ENCODE measurements at places on chromosomes 2 and 18. TPM values are rescaled to one million over a fixed set of nuclear protein-coding genes. Genes with fewer than 3 reads are reported as not detected.

DNA sequence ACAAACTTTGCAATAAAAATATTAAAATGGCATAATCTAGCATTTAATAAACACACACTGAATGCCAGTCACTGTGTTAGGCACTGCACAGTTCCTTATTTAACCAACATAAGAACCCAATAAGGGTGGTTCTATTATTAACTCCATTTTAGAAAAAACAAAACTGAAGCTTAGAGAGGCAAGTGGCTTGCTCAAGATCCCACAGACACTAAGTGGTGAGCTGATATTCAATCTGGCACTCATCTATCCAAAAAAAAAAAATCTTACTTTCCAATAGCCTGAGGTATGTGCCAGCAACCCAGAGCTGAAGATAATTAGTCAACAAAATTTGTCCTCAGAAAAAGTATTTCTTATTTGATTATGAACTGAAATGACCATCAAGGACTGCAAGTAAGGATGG, 799 bp downstream of the CYTIP start:
- DNase-seq, result no peak

The CLHC1 gene
- total RNA-seq, result 0.78 TPM

- DNase-seq, result no peak
Measured at GRCh38 chr2:83689402-83689801, 769.7 kb downstream of the SUCLG1 start.

DNA sequence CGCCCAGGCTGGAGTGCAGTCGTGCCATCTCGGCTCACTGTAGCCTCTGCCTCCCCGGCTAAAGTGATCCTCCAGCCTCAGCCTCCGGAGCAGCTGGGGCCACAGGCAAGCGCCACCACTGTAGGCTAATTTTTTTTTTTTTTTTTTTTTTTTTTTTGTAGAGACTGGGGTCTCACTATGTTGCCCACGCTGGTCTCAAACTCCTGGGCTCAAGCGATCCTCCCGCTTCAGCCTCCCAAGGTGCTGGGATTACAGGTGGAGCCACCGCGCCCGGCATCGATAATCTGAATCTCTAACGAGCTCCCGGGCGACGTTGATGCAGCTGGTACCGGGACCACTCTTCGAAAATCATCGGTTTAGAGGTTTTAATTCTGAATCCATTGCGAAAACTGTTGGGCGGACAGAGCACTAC, 520 bp upstream of the CYP20A1 start:
- no peak for DNase-seq

The SOX11 gene
- total RNA-seq, result 1.8 TPM

GRCh38 chr2:240024766-240025165, 376 bp downstream of the NDUFA10 start:
- DNase-seq, result no peak

GRCh38 chr2:10303181-10303693, 533 bp downstream of the HPCAL1 start:
- DNase-seq, result no peak

DNA sequence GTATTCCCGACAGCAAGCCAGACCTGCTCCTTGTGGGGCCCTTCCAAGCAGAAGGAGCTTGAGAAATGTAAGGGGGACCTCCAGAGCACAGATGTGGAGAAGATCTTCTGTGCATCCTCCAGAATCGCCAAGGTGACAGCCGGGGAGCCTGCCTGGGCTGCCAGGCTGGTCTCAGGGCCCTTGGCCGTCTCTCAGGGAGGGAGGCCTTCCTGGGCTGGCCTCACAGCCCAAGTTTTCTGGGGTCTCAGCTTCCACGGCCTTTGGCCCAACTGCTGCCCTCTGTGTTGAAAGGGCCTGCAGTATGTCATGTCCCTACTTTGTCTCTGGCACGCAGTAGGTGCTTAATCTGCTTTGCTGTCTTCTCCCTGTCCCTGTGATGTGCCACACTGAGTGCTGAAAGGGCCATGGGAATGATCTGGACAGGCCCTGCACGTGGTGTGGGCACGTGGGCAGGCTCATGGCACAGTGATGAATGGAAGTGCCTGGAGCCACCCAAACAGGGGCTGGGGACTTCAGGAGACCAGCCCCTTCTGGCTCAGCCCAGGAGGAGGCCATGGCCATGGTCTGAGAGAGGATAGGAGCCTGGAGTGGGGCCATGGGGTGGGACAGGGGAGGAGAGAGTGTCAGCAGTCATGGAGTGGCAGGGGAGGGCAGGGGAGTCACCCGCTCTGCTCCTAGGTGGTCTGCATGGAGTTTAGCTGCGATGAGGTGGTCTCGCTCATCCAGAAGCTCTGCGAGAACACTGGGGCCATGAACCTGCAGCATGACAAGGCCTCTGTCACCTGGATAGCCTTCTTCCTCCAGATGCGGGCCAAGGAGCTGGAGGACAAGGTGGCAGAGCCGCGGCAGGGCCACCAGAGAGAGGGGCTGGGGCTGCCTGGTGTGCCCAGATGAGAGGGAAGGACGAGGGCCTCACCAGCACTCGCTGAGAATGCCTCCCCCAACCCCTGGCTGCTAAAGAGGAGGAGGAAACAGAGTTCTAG, 35.4 kb downstream of the HJURP start:
- DNase-seq, result no peak

- no peak for DNase-seq
Measured at GRCh38 chr2:195092341-195092740, 564.7 kb upstream of the SLC39A10 start.

DNA sequence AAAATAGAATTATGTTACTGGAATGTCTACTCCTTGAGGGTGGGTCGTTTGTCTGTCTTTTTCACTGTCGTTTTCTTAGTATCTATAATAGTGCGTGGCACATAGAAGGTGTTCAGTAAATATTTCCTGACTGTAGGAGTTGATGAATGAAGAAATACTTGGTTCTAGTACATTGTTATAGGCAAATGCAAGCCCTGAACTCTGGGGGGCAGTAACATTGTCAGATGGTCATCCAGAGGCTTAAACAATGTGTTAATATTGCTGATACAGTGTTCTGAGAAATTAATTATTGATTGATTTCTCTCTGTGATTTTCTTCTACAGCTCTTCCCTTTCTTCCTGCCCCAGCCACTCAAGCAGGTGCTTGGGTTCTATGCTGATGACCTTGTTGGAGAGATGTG, 24.4 kb upstream of the THOC1 start:
- no peak for DNase-seq

- DNase-seq, result no peak
Measured at GRCh38 chr18:74582642-74583041, 15.0 kb upstream of the ZNF407 start.

The GRHL1 gene
- 0.25 TPM for total RNA-seq

DNA sequence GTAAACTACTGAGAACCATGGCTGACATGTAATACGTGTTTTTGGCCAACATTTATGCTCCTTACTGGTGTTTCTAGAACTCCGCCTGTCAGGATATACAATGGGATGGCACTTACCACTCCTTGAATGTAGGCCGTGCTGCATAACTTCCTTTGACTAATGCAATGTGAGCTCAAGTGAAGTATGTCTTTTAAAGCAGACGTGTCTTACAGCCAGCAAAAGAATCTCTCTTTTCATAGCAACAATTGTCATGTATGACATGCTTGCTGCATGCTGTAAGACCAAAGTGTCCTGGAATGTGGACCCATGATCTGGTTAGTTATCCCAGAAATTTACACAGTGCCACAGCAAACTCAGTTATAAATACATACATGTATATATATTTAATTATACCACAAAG, 1202.7 kb upstream of the PIK3C3 start:
- no peak for DNase-seq

- peak; percentile 53 for DNase-seq
Measured at GRCh38 chr2:160228141-160228917, 28.3 kb upstream of the ITGB6 start.

DNA sequence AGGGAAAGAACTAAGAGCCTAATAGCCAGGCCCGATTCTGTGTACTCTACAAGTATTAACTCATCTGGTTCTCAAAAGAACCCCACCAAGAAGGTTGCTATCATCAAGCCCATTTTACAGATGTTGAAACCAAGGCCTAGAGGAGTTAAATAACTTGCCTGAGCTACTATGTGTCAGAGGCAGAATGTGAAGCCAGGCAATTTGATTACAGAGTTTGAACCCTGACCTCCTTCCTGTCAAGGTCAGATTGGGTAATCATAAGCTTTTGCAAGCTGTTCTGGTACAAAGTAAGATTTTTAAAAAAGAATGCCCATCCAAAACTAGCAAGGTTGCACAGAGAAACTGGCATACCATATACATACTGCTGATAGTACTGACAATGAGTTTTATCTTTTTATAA, 227.1 kb downstream of the HAUS1 start:
- no peak for DNase-seq

DNA sequence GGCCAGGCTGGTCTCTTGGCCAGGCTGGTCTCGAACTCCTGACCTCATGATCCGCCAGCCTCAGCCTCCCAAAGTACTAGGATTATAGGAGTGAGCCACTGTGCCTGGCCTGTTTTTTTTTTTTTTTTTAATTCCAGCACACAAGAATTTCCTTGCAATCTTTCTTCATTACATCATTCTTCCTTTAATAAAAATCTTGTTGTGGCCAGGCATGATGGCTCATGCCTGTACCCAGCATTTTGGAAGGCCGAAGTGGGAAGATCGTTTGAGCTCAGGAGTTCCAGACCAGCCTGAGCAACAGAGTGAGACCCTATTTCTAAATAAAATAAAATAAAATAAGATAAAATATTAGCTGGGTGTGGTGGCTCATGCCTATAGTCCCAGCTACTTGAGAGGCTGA, 21.4 kb upstream of the PLEKHM3 start:
- DNase-seq, result no peak

DNA sequence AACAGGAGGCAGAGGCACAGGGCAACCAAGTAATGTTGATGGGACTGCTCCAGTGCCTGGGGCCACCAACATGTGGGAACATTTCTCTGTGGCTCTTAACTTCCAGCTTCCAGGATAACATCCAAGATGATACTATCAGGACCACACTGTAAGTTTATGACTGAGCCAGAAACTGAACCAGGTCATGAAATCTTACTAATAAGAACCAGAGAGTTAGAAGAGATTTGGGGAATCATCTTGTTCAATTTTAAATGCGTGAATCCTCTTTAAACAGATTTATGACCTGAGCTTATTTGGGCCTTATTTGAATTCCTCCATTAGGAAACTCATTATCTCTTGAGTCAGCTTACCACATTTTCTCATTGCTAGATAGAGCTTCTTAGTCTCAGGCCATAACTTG, 45.0 kb downstream of the MAP2 start:
- DNase-seq, result no peak

DNA sequence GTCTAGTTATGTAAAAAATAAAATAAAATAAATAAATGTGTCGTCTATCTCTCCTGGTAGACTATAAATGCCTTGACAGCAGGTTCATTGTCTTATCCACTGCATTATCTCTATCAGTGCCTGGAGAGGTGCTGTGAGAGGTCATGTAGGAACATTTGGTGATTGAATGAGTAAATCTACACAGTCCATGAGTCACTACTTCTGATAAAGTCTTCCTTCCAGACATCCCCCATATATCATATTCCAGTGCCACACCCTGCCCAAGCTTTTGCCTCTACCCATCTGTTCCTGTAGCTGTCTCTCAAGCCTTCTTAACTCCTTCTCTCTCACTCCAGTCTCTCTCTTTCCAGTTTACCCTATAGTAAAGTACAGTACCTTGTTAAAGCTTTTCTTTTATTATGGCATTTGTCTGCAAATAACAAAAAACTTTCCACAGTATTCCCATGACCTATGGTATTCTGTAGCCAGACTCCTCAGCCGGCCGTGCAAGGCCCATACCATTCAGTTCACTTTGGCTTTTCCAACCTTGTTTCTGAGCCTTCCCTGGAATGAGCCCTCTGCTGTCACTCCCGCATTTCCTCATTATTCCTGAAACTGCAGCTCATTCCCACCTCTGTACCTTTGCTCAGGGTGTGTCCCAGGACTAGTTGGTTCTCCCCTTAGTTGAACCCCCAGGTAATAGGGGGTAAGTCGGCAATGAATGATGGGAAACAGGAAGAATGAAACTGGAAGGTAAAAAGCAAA, 37.5 kb downstream of the ANXA4 start:
- DNase-seq, result no peak

GRCh38 chr2:126795656-126796055, 103.0 kb upstream of the TEX51 start:
- no peak for DNase-seq

DNA sequence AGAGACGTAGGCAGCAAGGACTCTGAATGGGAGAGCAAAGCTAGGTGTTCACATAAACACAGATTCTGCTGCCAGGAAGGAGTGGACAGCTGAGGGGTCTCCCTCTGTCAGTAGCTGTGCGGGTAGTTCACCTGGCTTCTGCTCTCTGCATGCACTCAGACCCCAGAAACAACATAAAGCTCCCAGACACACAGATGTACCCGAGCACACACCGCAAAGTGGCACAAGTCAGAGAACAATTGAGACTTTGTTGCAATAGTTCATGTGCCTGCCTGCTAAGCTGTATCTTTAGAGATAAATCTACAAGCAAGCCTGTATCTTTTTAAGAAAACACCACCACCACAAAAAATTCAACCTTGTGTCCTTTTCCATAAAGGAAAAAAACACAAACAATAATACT, 420.0 kb upstream of the ST6GAL2 start:
- no peak for DNase-seq

The ANKRD62 gene
- not detected for total RNA-seq

- DNase-seq, result peak; percentile 46
Measured at GRCh38 chr2:9897331-9897737, 54.1 kb downstream of the TAF1B start.

- no peak for DNase-seq
Measured at GRCh38 chr2:26284132-26284531, 39.4 kb downstream of the HADHB start.

GRCh38 chr2:66441581-66442320, 6.8 kb downstream of the MEIS1 start:
- no peak for DNase-seq

- no peak for DNase-seq
Measured at GRCh38 chr18:59061914-59062642, 77.6 kb upstream of the SEC11C start.

The SERPINB5 gene
- total RNA-seq, result not detected

The GBX2 gene
- total RNA-seq, result 1.1 TPM

- DNase-seq, result no peak
Measured at GRCh38 chr2:162114271-162114670, 37.8 kb downstream of the GCG start.

The IL37 gene
- total RNA-seq, result not detected

The FMNL2 gene
- 7.7 TPM for total RNA-seq

The ELOA2 gene
- not detected for total RNA-seq

- DNase-seq, result no peak
Measured at GRCh38 chr2:172223601-172224054, 120.9 kb upstream of the DLX2 start.

- DNase-seq, result no peak
Measured at GRCh38 chr2:126990605-126991532, 92.2 kb downstream of the TEX51 start.

DNA sequence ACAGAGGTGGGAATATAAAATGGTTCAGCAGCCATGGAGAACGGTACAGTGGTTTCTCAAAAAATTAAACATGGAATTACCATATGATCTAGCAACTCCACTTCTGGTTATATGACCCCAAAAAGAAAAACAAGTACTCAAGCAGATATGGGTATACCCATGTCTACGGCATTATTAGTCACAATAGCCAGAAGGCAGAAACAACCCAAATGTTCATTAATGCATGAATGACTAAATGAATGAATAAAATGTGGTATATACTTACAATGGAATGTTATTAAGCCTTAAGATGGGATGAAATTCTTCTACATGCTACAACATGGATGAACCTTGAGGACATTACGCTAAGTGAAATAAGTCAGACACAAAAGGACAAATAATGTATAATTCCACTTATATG, 266.8 kb upstream of the FBXO11 start:
- no peak for DNase-seq
